Activated CD4-positive, alpha-beta T cell treated with anti-CD3 and anti-CD28 coated beads, Interleukin-2, amount 10 ng/mL, durations not matched to agents 7 days and 5 days (primary cell): ENCODE measurements at places on chromosomes 16 and 17. TPM values are rescaled to one million over a fixed set of nuclear protein-coding genes. Genes with fewer than 3 reads are reported as not detected.

HOXB9 gene
- total RNA-seq, result not detected

CD79B gene
- total RNA-seq, result 34.6 TPM

KRT37 gene
- not detected for total RNA-seq

NR1D1 gene
- 5.5 TPM for total RNA-seq

COL1A1 gene
- 0.31 TPM for total RNA-seq

HIC1 gene
- 29.0 TPM for total RNA-seq

SMIM22 gene
- not detected for total RNA-seq

RPH3AL gene
- 4.6 TPM for total RNA-seq

LRRC37A3 gene
- 7.8 TPM for total RNA-seq

G6PC1 gene
- total RNA-seq, result not detected

ANKRD40CL gene
- total RNA-seq, result not detected

PTGES3L gene
- total RNA-seq, result 0.12 TPM

SMIM5 gene
- total RNA-seq, result 0.10 TPM

AFMID gene
- 17.0 TPM for total RNA-seq

MYH2 gene
- not detected for total RNA-seq
